ENCODE measurements at places on chromosomes 13 and 19.

- DNase-seq, result no peak
Observed at GRCh38 chr13:40635315-40635995, 31.0 kb downstream of the FOXO1 start.

DNA sequence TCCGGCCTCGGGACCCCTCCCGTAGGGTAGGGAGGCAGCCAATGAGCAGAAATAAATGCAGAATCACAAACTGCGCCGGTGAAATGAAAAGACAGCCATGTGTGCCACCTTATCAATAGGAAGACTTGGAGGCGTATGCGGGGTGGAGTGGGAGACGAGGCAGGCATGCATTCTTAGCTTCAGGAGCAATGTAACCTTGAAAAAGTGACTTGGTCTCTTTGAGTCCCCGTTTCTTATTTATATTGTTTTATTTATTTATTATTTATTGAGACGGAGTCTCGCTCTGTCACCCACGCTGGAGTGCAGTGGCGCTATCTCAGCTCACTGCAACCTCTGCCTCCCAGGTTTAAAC lies 16.0 kb downstream of the SSC5D start:
- no peak for DNase-seq

DNA sequence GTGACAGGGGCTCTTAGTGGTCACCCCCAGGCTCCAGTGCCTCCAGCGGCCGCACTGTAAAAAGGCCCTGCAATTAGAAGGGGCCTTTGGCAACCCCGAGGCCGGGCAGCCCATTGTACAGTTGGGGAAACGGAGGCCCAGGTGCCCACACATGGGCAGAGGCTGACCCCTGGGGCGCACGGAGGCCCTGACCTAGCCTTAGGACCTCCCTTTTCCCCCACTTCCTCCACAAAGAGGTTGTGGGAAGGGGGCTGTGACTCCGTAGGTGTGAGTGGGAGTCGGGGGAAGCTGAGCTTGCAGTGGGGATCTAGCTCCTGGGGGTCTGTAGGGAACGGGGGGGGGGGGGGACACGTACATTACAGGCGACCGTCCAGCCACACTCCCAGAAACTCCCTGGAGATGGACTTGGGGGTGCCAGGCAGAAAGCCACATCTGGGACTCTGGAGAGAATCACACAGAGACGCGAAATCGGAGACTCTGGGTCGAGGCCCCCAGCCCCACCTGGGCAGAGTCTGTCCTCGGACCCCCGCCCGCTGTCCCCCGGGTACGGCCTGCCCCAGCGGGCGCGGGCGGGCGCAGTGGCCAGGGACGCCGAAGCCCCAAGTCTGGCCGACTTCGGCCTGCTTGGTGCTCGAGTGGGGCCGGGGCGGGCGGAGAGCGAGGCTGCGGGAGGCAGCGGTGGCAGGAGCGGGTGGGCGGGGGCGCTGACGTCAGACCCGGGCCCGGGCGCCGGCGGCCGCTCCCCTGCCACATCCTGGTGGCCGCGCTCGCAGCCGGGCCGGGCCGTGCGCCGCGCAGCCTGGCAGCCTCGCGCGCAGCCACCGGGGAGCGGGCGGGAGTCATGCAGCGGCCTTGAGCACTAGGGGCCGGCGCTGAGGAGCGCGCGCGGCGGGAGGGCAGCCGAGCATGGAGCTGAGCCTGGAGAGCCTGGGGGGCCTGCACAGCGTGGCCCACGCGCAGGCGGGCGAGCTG lies at the start of gene ONECUT3:
ONECUT3 (plus strand) TSS at position 750 of the 972 bp plus-strand sequence; CDS start at position 907, 157 bp downstream.
- DNase-seq, result no peak

GRCh38 chr13:49533591-49534269 lies 38.0 kb downstream of the PHF11 start:
- no peak for DNase-seq

- no peak for DNase-seq
Observed at GRCh38 chr19:20079476-20079875, 1.7 kb downstream of the ZNF90 start.

- no peak for DNase-seq
Observed at GRCh38 chr19:14416817-14417231, 2.3 kb downstream of the DDX39A start.

- no peak for DNase-seq
Observed at GRCh38 chr13:97639236-97639635, 205.3 kb downstream of the RAP2A start.

DNA sequence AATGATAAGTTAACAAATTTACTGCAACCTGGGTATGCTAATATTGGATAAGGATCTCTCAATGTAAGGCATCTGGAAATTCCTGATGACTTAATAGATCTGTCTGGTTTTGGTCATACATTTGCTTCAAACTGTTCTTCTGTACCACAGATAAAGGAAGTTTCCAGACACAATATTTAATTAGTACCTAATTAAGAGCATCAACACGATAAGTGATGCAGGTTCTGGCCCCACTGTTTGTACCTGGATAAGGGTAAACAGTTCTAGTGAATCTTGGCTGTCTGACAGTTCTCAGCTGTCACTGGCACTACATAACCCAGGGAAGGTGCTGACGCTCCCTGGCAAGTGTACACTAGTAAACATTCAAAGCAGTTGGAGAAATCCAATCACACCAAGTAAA lies 165.6 kb downstream of the MZT1 start:
- no peak for DNase-seq

- DNase-seq, result no peak
Observed at GRCh38 chr13:110194451-110194850, 112.5 kb downstream of the COL4A1 start.

- no peak for DNase-seq
Observed at GRCh38 chr19:14526423-14526822, 3.0 kb upstream of the TECR start.

DNA sequence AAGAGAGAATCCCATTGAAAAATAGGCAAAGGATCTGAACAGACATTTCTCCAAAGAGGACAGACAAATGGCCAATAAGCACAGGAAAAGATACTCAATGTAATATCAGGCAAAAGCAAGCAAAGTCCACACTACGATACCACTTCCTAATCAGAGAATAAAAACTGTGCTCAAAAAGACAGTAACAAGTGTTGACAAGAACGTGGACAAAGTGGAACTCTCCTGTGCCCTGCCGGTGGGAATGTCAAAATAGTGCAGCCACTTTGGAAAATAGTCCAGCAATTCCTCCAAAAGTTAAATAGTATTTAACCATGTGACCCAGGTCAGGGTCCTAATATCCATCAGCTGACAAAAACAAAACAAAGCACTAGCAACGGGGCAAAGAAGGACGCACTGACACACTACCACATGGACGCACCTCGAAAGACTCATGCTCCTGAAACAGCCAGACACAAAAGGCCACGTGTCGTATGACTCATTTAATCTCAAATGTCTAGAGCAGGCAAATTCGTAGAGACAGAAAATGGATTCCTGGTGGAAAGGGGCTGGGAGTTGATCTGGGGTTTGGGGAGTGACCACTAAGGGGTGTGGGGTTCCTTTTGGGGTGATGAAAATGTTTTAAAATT lies 5.2 kb downstream of the MIER2 start:
- DNase-seq, result no peak

DNA sequence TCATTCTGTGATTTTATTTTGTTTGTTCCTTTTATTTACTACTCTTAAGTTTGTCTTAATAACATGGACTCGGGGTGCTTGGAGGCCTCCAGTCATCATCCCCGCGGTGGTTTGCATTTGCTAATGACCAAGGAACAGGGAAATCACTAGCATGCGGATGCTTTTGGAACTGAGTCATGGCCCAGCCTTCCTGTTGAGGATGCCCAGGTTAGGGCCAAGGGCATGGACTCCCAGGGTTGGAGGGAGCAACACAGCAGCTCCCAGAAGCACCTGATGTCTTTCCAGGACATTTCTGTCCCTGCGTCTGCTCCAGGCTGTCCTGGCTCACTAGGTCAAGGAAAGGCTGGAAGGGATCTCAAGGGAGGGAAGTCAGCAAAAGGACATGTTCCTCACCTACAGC lies 423.7 kb upstream of the TSHZ3 start:
- DNase-seq, result no peak

GRCh38 chr13:28012896-28013295 lies 24.4 kb upstream of the URAD start:
- DNase-seq, result no peak

GRCh38 chr13:84567848-84568247 lies 685.6 kb upstream of the SLITRK1 start:
- no peak for DNase-seq

DNA sequence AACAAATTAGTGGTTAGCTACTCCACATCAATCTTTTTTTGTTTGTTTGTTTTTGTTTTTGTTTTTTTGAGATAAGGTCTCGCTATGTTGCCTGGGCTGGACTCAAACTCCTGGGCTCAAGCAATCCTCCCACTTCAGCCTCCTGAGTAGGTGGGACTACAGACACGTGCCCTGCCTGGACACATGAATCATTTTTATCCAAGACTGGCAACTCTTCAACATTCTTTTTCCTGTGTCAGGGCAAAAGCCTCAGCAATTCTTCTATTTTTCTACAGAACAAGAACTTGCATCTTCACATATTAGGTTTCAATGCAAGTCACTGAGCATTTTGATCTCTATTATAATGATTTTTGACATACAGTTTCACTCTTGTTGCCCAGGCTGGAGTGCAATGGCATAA lies 76.8 kb upstream of the LRCH1 start:
- DNase-seq, result no peak

DNA sequence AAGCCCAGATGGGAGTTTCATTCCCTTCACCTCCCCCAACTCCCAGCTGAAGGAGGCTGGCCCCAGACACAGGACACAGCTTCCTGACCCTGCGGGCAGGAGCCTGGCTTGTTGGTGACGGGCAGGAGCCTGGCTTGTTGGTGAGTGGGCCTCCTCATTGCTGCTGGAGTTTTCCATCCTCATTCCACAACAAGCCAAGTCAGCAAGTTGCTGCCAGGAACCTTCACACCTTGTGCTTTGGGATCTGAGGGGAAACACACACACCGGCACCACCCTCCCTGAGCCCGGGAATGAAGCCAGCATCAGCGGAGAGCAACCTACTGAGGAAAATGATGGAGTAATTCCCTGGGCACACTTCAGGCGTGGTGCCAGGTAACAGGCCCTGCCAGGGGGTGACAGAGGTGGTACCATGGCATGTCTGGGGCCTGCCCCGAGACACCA lies 74.9 kb downstream of the ALOX5AP start:
- DNase-seq, result no peak

GRCh38 chr19:29662604-29663404 lies 2.5 kb upstream of the PLEKHF1 start:
- no peak for DNase-seq

- no peak for DNase-seq
Observed at GRCh38 chr19:52638601-52639000, 446 bp upstream of the ZNF83 start.

- DNase-seq, result no peak
Observed at GRCh38 chr13:104315606-104316005, 1249.4 kb upstream of the SLC10A2 start.

- no peak for DNase-seq
Observed at GRCh38 chr19:34336781-34337271, 28.2 kb upstream of the GPI start.

DNA sequence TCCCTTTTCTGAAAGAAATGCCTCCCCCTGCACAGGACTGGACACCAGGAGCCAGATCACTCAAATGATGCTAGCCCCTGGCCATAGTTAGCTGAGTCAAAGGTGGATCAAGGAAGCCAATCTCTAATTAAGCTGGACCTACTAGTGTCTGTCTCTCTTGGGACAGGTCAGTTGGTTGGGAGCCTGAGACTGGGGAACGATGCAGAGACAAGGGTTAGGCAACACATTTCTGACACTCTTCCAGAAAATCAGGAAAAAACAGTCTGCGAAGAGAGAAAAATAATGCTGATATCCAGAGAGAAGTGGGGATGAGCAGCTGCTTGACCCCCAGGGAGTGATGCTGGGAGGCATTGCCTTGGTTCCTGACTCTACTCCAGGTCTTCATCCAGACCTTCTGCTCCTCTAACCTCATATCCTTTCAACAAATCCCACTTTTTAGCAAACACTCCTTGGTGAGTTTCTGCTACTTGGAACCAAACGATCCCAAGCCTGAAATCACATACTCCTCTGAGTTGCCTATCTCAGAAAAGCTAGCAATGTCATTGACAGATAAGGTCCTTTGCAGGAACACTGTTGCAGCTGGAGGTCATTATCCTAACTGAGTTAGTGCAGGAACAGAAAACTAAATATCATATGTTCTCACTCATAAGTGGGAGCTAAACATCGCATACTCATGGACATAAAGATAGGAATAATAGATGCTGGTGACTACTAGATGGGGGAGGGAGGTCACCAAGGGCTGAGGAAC lies 369.7 kb downstream of the COG6 start:
- DNase-seq, result no peak

DNA sequence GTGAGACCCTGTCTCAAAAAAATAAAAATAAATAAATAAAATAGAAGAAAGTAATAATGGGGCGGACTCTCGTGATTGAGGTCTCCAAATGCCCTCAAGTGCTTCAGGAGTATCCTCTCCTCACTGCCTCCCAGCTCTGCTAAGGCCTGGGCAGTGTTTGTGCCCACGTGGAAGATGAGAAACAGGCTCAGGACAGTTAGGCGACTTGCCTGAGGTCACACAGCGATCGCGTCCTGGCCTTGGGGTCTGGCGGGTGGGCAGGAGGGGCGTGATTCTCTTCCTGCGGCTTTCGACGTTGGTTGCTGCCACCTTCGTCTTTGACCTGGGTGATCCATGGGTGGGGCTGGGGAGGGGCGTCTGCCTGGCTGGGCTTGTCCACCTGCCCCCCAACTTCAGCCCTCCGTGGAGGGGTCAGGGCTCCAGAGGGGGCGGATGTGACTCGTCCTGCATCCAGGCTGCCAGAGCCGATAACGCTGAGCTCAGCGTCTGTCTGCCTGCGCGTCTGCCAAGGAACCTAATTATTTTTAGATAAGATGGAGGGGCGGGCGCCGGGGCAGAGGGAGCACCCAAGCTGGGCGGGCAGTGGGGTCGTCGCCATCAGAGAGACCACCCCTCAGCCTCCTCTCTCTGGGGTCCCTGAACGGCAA lies 56.9 kb downstream of the NFIC start:
- DNase-seq, result no peak

DNA sequence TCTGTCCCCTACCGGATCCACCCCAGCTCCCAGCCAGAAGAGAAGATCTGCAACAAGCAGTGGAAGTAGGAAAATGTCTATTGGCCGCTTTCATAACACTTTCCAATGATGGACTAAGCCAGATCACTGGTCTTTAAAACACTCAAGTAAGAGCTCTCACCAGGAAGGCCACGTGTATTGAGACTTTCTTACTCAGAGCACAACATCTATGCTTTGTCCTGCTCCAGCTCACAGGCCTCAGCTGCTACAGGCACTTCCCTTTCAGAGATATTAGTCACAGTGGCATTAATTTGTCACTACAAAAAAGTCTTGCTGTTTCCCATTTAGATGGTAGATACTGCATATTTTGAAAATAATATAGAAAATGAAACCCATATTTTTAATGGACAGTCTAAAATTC lies 164.2 kb downstream of the ABCC4 start:
- no peak for DNase-seq

DNA sequence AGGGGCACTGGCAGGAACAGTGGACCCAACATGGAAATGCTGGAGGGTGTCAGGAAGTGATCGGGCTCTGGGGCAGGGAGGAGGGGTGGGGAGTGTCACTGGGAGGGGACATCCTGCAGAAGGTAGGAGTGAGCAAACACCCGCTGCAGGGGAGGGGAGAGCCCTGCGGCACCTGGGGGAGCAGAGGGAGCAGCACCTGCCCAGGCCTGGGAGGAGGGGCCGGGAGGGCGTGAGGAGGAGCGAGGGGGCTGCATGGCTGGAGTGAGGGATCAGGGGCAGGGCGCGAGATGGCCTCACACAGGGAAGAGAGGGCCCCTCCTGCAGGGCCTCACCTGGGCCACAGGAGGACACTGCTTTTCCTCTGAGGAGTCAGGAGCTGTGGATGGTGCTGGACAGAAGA lies 4.1 kb downstream of the KLK2 start:
- DNase-seq, result no peak
